CD4-positive, alpha-beta T cell treated with Interleukin-2 at 100 ng/mL for 4 hours (primary cell): ENCODE measurements at places on chromosomes 5 and 9.
A peak's percentile ranks its signal among the peaks of the same experiment; 100 is the strongest.

- DNase-seq, result no peak
Measured at GRCh38 chr9:85744480-85744879, 2.7 kb upstream of the AGTPBP1 start.

DNA sequence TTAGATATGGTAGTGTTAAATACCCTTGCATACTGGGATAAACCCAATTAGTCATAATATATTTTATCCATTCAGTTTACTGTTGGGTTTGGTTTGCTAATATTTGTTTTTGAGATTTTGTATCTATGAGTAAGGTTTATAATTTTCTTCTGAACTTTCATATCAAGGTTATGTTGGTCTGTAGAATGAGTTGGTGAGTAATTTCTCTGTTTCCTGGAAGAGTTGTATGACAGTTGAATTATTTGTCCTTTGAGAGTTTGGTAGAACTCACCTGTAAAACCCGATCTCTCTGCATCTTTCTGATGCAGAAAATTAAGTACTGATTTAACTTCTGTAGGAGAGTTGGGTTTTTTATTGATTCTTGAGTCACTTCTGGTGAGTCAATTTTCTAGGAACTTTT lies 20.4 kb downstream of the DDX4 start:
- no peak for DNase-seq

DNA sequence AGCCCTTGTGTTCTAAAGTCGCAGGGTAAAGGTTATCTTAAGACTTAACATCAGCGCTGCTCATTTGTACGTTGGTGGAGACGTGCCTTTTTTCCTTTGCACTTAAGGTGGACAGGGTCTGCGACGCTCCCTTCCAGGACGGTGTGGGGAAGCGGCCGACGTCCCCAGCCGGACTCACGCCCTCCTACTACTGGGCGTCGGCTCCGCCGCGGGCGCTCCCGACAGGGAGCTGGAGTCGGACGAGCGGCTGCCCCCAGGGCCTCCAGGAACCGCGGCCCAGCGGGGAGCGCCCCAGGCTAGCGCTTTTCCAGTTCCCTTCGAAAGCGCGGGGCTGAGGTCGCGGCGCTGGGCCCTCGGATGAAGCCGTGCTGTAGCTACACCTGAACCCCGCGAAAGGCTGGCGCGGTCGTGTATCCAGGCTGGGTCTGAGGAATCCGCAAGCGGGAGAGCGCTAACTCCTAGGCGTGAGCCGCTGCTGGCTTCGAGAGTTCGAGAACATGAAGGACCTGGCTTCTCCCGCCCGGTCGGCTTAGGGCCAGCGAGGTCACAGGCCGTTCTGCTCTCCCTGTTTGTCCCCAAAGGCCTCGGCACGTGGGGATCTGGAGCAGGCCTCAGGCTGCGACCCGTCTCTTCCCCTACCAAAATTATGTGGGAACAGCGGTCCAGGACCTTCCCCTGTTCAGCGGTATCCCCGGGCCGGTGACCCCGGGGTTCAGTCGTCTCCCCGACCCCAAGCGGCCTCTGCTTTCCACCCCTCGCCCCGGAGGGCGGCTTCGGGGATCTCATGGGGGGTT lies 3.8 kb upstream of the DMRT3 start:
- DNase-seq, result no peak

DNA sequence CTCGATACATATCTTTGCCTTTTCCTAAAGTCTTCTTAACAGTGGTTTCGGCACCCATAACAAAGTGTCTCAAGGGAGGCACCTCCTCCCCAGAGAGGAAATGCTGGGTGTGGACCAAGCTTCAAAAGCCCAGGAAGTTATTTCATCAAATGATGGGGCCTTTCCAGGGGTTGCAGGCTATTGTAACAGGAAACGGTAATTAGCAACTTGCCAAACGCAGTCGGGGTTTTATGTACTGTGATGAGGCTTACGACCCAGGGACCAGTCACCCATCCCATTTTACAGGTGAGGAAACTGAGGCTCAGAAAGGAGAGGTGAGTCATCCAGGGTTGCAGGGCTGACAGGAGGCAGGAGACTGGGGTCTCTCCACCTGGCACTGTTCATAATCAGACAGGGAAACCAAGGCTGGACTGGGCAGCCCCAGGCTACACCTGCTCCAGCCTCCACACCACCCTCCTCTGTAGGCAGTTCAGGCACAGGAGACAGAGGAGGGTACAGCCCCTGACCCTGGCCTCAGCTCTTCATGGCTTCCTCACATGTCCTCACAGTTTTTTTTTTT lies 30.0 kb upstream of the SUSD3 start:
- peak; percentile 89 for DNase-seq

DNA sequence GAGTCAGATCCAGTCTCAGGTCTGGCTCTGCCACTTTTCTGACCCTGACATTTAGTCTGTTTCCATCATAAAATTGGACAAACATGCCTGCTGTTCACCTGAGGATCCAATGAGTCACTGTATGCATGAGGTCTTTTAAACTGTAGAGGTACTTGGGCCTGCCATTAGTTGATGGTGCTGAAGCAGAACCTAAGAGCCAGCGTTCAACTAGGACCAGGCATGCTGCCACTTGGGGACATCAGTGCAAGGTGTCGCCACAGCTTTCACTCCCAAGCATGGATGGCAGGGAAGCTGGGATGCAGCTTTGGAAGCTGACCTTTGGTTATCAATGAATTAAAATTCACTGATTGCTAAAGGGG lies 37.1 kb downstream of the NEUROG1 start:
- no peak for DNase-seq

DNA sequence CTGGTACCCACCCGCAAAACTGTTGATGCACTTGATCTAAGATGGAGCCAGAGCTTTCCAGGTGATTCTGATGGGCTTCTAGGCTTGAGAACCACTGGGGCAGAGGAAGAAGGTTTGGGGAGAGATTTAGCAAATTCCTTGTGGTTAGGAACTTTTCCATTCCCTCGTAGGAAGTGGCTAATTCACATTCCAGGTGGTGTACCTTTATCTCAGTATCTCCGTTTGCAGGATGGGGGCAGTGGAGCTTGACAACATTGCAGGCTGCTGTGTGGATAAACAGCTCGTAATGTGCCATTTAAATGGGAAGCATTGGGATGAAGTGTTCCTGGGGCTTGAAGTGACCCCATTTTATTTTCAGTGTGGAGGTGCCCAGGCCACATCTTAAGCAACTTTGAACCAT lies 172.9 kb upstream of the IL12B start:
- no peak for DNase-seq

- no peak for DNase-seq
Measured at GRCh38 chr5:128300181-128300580, 216.6 kb downstream of the SLC12A2 start.

GRCh38 chr9:120532891-120533290 lies 47.1 kb downstream of the CDK5RAP2 start:
- DNase-seq, result no peak
